ENCODE measurements at places on chromosomes 11 and 22. TPM values are rescaled to one million over a fixed set of nuclear protein-coding genes. Genes with fewer than 3 reads are reported as not detected.
A peak's percentile ranks its signal among the peaks of the same experiment; 100 is the strongest.

GRCh38 chr11:63814383-63814736 lies 1.1 kb downstream of the SPINDOC start:
- no peak for DNase-seq
- peak overlapping the region; percentile 75 for H3K4me3 ChIP-seq
- peaks cover 26% of the 10 kb centered on the region for H3K4me1 ChIP-seq
- no peak overlapping the region for H3K27ac ChIP-seq
- no peaks in the 10 kb centered on the region for H3K27me3 ChIP-seq

GRCh38 chr11:122733318-122733717 lies 77.8 kb downstream of the UBASH3B start:
- no peaks in the 10 kb centered on the region for H3K4me1 ChIP-seq
- DNase-seq, result peak; percentile 57
- no peaks in the 10 kb centered on the region for H3K36me3 ChIP-seq
- no peak overlapping the region for H3K27ac ChIP-seq
- no peak overlapping the region for H3K4me3 ChIP-seq
- no peaks in the 10 kb centered on the region for H3K27me3 ChIP-seq

SLC37A4 gene
- 10.0 TPM for total RNA-seq

TMPRSS4 gene
- total RNA-seq, result not detected

GRCh38 chr22:49959782-49960158 lies 802 bp upstream of the PIM3 start:
- no peak overlapping the region for H3K27ac ChIP-seq
- H3K4me3 ChIP-seq, result peak overlapping the region; percentile 90
- H3K36me3 ChIP-seq, result peaks cover 39% of the 10 kb centered on the region

GRCh38 chr22:20989323-20990138 lies 7.4 kb downstream of the LZTR1 start:
- no peaks in the 10 kb centered on the region for H3K27me3 ChIP-seq
- no peaks in the 10 kb centered on the region for H3K4me1 ChIP-seq
- no peak overlapping the region for H3K4me3 ChIP-seq
- H3K36me3 ChIP-seq, result peaks cover 19% of the 10 kb centered on the region

MMP12 gene
- not detected for total RNA-seq

- H3K27me3 ChIP-seq, result no peaks in the 10 kb centered on the region
- DNase-seq, result peak; percentile 46
- H3K4me3 ChIP-seq, result no peak overlapping the region
- no peak overlapping the region for H3K27ac ChIP-seq
- H3K4me1 ChIP-seq, result peaks cover 20% of the 10 kb centered on the region
Measured at GRCh38 chr11:10909141-10909883, 51.5 kb upstream of the ZBED5 start.

- H3K36me3 ChIP-seq, result no peaks in the 10 kb centered on the region
- DNase-seq, result no peak
- H3K27me3 ChIP-seq, result no peaks in the 10 kb centered on the region
- H3K4me1 ChIP-seq, result peaks cover 5% of the 10 kb centered on the region
- H3K27ac ChIP-seq, result no peak overlapping the region
- H3K4me3 ChIP-seq, result no peak overlapping the region
Measured at GRCh38 chr11:118283756-118284350, 19.8 kb upstream of the MPZL2 start.

DNA sequence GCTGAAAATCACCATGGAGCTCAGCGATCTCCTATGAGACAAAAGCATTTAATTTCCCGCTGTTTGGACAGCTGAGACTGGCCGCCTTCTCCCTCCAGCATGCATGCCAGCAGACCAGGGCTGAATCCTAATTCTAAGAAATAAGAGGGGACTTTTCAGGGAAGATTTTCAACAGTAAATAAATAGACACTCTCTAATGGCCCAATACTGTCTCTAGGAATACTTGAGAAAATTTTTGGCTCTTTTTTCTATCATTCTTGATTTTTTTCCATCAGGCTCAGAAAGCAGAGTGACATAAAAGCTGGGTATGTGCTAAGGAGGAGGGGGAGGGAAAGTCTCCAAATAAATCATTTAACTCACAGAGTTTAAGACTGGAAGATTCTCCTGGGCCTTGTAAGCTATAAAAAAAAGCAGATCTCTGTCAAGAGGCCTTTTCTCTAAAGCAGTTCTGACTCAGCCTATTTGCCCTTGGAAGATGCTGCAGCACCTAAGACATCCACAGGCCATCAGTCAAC lies 17.6 kb upstream of the SPON1 start:
- H3K27me3 ChIP-seq, result no peaks in the 10 kb centered on the region
- H3K36me3 ChIP-seq, result no peaks in the 10 kb centered on the region
- H3K4me3 ChIP-seq, result no peak overlapping the region
- peaks cover 19% of the 10 kb centered on the region for H3K4me1 ChIP-seq

DNA sequence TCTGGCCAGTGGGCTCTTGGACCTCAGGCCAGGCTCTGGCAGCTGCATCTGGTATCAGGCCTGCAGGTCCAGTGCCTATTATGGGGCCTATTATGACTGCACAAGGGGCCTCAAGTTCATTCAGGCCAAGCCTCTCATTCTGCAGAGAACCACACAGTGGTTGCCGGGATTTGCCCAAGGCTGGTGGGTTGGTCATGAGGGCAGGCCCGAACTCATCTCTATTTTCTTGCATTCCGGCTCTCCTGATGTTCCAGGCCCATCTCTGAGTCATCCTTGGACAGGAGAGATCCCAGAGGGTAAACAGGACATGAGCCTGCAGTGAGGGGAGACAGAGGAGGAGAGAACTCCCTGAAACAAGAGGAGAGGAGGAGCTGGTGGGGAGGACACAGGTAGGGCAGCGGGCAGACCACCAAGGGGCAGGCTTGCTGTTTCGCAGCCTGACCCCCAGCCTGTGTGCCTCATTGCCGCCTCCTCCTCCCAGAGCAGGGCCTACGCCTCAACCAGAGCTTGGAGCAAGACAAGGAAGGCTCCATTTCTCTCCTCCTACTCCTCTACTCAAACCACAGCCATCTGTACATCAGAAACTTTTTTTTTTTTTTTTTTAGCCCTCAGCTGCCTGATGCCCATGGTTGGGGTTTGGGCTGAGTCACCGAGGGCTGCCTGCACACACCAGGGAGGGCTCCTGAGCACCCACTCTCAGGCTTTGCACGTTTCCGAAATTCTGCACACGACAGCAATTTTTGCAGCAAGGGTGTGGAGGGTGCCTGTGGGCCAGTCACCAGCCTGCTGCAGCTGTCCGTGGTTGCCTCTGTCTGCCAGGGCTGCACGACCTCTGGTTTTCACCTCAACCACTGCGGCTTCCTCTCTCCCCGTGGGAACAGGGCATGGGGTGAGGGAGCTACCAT lies 12.7 kb upstream of the TREH start:
- H3K27ac ChIP-seq, result peak overlapping the region; percentile 99
- peak overlapping the region; percentile 55 for H3K4me3 ChIP-seq
- no peaks in the 10 kb centered on the region for H3K36me3 ChIP-seq
- H3K4me1 ChIP-seq, result peaks cover 23% of the 10 kb centered on the region
- no peaks in the 10 kb centered on the region for H3K27me3 ChIP-seq
- DNase-seq, result peak; percentile 95

DNA sequence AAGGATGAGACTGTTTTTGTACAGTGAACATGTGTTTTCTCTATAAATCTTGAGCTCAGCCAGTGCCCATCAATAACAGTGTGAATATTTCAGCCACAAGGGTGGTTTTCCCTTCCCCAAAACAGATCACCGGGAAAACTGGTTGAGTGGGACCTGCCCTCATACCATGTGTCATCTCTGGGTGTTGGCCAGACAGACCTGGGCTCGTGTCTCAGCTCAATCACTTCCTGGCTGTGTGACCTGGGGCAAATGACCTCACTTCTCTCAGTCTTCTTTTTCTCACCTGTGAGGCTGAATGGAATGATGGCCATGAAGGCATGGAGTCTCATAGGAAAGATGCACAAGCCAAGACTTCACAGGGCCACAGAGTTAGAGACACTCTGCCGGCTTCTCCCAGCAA lies 74.7 kb downstream of the COMMD9 start:
- peak overlapping the region; percentile 88 for H3K27ac ChIP-seq
- no peaks in the 10 kb centered on the region for H3K27me3 ChIP-seq
- H3K4me3 ChIP-seq, result no peak overlapping the region
- H3K36me3 ChIP-seq, result peaks cover 36% of the 10 kb centered on the region

MPPED1 gene
- total RNA-seq, result not detected

DNA sequence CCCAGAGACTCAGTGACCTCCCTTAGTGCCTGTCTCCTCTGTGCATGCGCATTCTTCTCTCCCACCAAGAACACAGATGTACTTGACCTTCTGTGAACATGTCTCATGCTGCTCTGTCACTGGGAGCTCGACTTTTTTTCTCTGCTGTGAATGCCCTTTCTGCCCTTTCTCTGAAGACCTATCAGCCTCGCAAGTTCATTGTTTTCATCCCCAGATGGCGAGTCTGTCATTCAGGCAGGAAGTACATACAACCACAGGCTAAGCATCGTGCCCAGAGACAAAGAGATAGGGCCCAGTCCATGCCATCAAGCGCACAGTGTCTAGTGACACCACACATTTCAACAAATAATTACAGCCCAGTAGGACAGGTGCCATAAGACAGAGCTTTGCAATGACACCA lies 50.4 kb upstream of the RAB1B start:
- no peak for DNase-seq
- H3K4me3 ChIP-seq, result no peak overlapping the region
- H3K27ac ChIP-seq, result no peak overlapping the region

- H3K27ac ChIP-seq, result no peak overlapping the region
- H3K4me1 ChIP-seq, result peaks cover 3% of the 10 kb centered on the region
- H3K36me3 ChIP-seq, result no peaks in the 10 kb centered on the region
- peak; percentile 14 for DNase-seq
- peaks cover 44% of the 10 kb centered on the region for H3K27me3 ChIP-seq
Measured at GRCh38 chr22:22460635-22461034, 47.9 kb downstream of the ZNF280B start.

DNA sequence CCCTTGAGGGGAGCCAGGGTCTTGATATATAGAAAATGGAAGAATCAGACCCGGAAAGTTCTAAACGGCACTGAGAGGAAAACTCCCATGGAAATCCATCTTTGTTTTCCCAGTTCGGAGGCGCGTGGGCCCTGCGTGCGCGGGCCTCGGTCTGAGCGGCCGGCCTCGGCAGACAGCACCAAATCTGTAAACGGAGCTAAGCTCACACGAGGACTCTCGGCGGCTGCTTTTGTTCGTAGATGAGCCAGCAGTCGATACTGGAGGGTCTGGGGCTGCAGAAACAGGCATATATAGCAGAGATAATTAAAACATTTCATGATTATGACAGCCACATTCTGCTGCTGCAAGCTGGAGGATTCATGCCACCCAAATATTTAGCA lies 68.5 kb upstream of the PPARA start:
- peak overlapping the region; percentile 96 for H3K4me3 ChIP-seq
- no peak for DNase-seq
- peaks cover 93% of the 10 kb centered on the region for H3K36me3 ChIP-seq
- peaks cover 23% of the 10 kb centered on the region for H3K4me1 ChIP-seq

- no peaks in the 10 kb centered on the region for H3K36me3 ChIP-seq
- H3K4me3 ChIP-seq, result no peak overlapping the region
- DNase-seq, result no peak
- H3K27ac ChIP-seq, result no peak overlapping the region
Measured at GRCh38 chr11:132605825-132606570, 926.3 kb downstream of the OPCML start.

DNA sequence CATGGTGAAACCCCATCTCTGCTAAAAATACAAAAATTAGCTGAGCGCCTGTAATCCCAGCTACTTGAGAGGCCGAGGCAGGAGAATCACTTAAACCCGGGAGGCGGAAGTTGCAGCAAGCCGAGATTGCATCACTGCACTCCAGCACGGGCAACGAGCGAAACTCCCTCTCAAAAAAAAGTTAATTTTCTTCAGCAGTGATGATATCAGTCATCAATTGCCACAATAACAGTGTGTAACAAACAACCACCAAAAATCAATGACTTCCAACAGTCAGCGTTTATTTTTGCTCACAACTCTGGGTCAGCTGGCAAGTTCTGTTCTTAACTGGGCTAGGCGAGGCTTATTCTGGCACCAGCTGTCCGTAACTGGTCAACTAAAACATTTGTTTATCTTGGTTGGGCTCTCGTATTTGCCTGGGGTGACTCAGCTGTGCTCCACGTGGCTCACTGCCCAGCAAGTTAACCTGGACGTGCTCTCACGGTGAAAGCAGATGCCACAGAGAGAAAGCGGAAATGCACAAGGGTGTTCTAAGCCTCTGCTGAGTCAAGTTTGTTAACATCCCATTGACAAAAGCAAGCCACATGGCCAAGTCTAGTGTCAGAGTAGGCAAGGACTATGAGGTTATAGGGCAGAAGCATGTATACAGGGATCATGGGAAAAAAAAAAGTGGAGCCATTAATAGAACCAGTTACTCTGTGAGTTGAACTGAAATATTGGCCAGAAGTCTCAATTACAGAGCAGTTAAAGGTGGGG lies 52.1 kb downstream of the LHFPL7 start:
- H3K36me3 ChIP-seq, result no peaks in the 10 kb centered on the region
- peak overlapping the region; percentile 41 for H3K4me3 ChIP-seq
- H3K27ac ChIP-seq, result peak overlapping the region; percentile 97
- peaks cover 15% of the 10 kb centered on the region for H3K4me1 ChIP-seq

DNA sequence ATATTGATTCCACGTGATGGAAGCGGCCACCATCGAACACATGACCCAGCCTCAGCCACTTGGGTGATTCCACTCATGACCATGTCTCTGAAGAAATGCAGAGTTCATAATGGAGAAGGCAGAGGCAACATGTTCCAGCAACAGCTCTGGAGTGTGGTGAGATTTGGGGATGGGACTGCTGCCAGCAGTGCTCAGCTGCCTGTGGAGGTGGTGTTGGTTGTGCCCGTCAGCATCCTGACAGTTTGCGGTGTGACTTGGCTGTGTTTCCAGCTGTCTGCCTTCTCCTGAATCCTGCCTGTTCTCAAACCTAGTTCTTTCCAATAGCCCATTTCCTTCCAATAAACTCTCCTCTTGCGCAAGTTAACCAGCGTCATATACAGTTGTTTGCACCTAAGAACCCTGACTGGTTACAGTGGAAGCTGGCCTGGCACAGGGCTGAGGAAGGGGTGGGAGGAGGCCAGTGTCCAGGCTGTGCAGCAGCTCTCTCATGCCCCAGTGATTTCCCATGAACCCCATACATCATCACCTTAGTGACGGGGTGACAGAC lies 22.0 kb upstream of the OR8B8 start:
- no peaks in the 10 kb centered on the region for H3K36me3 ChIP-seq
- peak; percentile 70 for DNase-seq
- H3K4me3 ChIP-seq, result no peak overlapping the region
- H3K27me3 ChIP-seq, result peaks cover 44% of the 10 kb centered on the region

MS4A12 gene
- not detected for total RNA-seq

GRCh38 chr22:36267896-36268485 lies 15.1 kb downstream of the APOL1 start:
- no peak overlapping the region for H3K4me3 ChIP-seq
- no peaks in the 10 kb centered on the region for H3K36me3 ChIP-seq
- H3K27me3 ChIP-seq, result no peaks in the 10 kb centered on the region
- no peak overlapping the region for H3K27ac ChIP-seq
- DNase-seq, result no peak

GRCh38 chr11:2767071-2767470 lies 67.3 kb upstream of the KCNQ1OT1 start:
- H3K27me3 ChIP-seq, result peaks cover 19% of the 10 kb centered on the region
- H3K4me1 ChIP-seq, result peaks cover 22% of the 10 kb centered on the region
- H3K27ac ChIP-seq, result no peak overlapping the region
- H3K36me3 ChIP-seq, result no peaks in the 10 kb centered on the region
- H3K4me3 ChIP-seq, result no peak overlapping the region
- no peak for DNase-seq

DNAJB7 gene
- not detected for total RNA-seq
